Activated CD4-positive, alpha-beta T cell treated with anti-CD3 and anti-CD28 coated beads, Interleukin-2, amount 50 U/mL, for 16 hours (primary cell): ENCODE measurements at places on chromosomes 5 and 9.
A peak's percentile ranks its signal among the peaks of the same experiment; 100 is the strongest.

- DNase-seq, result no peak
Measured at GRCh38 chr5:119176785-119177184, 105.9 kb downstream of the DMXL1 start.

DNA sequence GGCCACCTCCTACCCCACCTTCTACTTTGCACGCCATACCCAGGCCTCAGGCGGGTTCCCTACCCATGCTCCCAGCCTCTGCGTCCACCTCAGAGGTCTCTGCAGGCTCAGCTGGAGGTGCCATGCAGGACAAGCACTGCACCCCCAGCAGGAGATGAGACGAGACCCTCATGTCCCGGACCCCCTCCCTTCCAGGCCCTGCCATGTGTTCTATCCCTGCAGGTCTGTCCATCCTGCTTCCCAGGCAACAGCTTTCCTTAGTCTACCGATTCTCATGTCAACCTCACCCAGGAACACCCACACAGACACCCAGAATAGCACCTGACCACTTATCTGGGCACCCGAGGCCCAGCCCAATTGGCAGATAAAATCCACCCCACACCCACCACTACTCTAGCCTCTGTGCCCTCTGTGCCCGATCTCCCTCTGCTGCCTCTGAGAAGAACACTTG, 52.1 kb downstream of the SEMA4D start:
- no peak for DNase-seq

DNA sequence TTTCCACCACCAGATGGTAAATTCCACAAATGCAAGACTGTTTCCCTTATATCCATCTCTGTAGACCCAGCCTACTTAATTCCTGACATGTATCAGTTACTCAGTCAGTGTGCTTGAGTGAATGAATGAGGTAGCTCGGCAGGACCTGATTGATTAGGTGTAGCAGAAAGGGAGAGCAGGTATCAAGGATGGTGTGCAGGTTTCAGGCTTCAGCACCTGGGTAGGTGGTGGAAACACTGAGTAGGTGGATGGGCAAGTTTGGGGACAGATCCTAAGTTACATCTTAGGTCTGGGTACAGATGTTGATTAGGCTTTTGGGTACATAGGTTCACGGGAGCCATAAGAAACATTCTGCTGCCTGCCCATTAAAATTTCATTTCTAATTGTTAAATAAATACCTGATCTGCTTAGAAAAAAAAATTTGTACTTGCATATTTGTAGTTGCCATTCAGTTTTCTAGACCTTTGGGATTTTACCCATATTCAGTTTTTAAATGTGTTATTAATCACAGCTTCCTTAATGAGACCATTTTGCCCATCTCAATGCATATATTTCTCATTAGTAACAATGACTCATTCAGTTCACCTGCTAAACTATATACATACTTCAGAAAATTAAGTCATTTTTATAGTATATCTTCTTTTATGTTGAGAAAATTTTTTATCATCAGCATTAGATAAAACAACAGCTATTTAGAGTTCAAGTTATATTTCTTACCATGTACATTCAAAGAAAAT, 111.8 kb downstream of the INIP start:
- peak; percentile 12 for DNase-seq

DNA sequence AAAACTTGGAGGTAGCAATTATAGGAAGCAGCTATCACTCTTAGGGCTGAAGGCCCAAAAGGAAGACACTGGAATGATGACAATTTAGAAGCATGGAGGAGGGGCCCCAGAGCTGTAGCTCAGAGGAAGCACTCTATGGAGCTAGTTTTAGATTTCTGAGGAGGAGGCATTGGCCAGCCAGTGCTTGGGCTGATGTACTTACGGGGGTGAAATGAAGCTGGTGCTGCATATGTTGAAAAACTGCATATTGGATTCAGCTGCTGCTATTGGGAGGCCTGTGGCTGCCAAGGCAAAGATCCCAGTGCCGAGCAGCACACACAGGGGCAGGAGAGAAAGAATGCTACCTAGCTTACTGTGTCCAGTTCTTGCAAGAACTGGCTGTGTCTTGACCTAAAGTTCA, 53.9 kb upstream of the HMHB1 start:
- peak; percentile 14 for DNase-seq

GRCh38 chr5:138109463-138110265, 25.8 kb downstream of the WNT8A start:
- no peak for DNase-seq

DNA sequence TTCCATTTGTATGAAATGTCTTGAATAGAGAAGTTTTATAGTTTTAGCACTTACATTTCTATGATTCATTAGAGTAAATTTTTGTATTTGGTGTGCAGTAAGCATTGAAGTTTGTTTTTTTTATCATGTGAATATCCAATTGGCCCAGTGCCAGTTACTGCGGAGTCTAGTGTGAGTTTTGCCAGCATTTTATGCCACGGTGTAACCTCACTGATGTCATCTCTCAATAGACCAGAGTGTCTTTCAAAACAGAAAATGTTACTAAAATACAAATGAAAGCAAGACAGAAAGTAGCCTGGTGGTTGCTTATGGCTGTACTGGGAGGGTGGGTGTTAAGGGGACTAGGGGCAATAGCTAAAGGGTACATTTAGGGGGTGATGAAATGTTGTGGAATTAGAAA, 62.8 kb downstream of the IPPK start:
- no peak for DNase-seq

DNA sequence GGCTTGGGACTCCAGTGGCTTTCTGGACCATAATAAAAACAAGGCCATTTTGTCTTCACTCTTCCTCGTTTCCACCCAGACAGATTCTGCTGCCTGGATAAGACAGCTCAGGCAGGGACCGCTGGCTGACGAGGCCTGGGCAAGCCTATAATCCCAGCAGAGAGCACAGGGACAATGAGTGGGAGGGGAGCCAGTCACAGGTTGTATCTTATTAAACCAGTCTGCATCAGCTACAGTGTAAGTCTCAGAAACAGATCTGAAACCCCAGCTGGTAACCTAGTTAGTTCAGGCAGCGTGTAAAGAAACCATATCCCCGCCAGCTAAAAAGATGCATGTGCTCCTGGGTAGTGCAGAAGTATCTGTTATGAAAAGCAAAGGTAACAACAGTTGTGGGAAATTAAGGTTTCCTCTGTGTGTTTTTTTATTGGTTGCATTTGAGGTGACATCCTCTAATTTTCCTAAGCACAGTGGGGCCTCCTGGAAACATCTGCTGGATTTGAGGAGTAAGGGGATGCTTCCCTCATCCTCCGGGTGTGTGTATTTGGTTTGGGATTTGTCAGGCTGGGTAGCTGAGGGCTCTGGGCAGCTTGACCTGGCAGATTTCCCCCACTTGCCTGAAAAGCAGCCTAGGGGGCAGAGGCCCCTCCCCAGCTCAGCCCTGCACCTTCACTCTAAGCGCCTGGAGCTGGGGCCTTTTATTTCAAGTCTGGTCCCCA, 15.2 kb upstream of the TAL2 start:
- no peak for DNase-seq

GRCh38 chr5:114649878-114650277, 288.0 kb downstream of the KCNN2 start:
- DNase-seq, result no peak

- no peak for DNase-seq
Measured at GRCh38 chr9:78097541-78097940, 65.9 kb upstream of the GNAQ start.

GRCh38 chr9:37948417-37948980, 44.6 kb upstream of the SLC25A51 start:
- DNase-seq, result no peak

GRCh38 chr9:131391504-131391903, 2.4 kb upstream of the PRRC2B start:
- DNase-seq, result no peak

DNA sequence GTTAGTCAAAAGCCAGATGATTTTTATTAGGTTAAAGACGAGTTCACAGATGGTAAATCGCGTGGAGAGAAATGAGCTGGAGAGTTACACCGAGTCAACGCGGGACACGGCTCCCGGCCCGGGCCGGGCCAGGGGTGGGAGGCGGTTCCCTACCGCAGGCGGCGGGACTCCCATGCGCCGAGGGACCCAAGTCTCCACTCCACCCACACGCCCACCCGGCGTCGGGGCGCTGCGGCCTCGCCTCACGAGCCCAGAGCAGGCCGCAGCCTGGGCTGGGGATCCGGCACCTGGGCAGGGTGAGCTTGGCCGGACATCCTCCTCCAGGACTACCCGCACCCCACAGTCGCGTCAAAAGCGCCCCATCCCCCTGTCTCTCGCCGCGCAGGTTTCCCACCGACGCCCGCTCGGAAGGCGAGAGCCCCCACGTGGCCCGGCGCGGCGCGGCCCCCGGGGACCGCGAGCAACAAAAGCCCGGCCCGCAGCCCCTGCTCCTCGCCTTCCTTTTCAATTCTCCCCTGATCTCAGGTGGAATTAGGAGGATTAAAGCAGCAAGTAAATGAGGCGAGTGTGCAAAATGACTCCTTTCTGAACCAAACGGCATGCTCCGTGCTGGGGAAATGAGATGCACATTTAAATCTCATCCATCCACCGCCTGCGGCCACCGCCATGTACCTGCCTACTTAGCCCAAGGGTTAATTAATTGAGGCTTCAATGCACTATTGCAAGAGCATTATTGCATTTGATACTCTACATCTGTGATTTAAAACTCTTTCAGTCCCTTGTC, 196.5 kb upstream of the TBCA start:
- DNase-seq, result no peak
